ENCODE measurements at places on chromosomes 6 and 20.

DNA sequence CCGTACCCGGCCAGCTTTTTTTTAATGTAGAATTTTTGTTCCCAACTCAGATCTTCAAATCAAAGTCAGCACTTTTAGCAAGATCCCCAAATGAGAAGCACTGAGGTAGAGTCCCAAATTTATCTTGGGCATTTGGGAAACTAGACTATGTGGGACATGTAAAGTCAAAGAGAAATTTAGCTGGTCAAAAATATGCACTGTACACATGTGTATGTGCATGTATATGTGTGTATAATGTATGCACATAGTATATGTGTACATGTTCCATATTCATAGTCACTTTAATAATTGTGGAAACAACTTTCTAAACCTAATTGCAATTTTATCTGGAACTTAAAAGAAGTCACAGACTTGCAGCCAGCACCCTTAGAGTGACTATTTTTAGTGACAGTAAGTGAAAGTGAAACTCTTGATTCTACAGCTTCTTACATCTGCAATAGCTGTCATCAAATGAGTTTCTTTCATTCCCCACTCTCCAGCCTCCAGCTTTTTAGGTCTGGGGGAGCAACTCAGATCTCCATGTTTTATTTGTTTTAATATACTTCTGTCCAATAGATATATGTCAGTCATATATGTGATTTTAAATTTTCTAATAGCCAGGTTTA lies 53.6 kb downstream of the CDC40 start:
- DNase-seq = no peak

GRCh38 chr6:135257631-135258405 lies 76.7 kb downstream of the MYB start:
- no peak for DNase-seq

GRCh38 chr20:49172413-49172812 lies 15.7 kb downstream of the STAU1 start:
- no peak for DNase-seq

GRCh38 chr20:36113566-36114250 lies 40.8 kb upstream of the EPB41L1 start:
- DNase-seq = no peak

- DNase-seq = peak; percentile 50
Measured at GRCh38 chr6:35024551-35025054, 116.5 kb downstream of the TCP11 start.
